GM23248 (cell line): ENCODE measurements at places on chromosomes 2 and 18. TPM values are rescaled to one million over a fixed set of nuclear protein-coding genes. Genes with fewer than 3 reads are reported as not detected.

Gene CHRNG
- total RNA-seq, result not detected in 2 replicates

Gene SLC30A3
- not detected in 2 replicates for total RNA-seq

Gene OSBPL6
- 6.3 and 8.9 TPM in 2 replicates for total RNA-seq

Gene ZNF521
- 12.1 and 17.9 TPM in 2 replicates for total RNA-seq

Gene DAW1
- total RNA-seq, result under 0.01 and 2.1 TPM in 2 replicates

Gene ZSWIM2
- not detected in 2 replicates for total RNA-seq

Gene ATAD2B
- total RNA-seq, result 6.7 and 10.9 TPM in 2 replicates

Gene ST3GAL5
- 21.0 and 27.2 TPM in 2 replicates for total RNA-seq

Gene LMAN1
- total RNA-seq, result 166 and 193 TPM in 2 replicates

Gene MTA3
- total RNA-seq, result 23.4 and 29.7 TPM in 2 replicates

Gene ENOSF1
- 17.5 and 24.3 TPM in 2 replicates for total RNA-seq

Gene SERPINB11
- not detected in 2 replicates for total RNA-seq

Gene SOWAHC
- total RNA-seq, result 43.6 and 46.0 TPM in 2 replicates

Gene KCNJ13
- total RNA-seq, result not detected in 2 replicates

Gene UGT1A4
- total RNA-seq, result not detected in 2 replicates

Gene SIX3
- total RNA-seq, result not detected in 2 replicates

Gene CHRNA1
- not detected in 2 replicates for total RNA-seq

Gene MPHOSPH10
- total RNA-seq, result 18.8 and 18.9 TPM in 2 replicates

Gene TDRD15
- not detected in 2 replicates for total RNA-seq

Gene DSG2
- under 0.01 TPM in 1 of 2 replicates, not detected in the other for total RNA-seq

Gene APOB
- not detected in 2 replicates for total RNA-seq

Gene FOXI3
- not detected in 2 replicates for total RNA-seq

Gene LYG2
- total RNA-seq, result not detected in 2 replicates

Gene NFU1
- 12.4 and 38.5 TPM in 2 replicates for total RNA-seq

Gene NT5C1B
- not detected in 2 replicates for total RNA-seq

Gene PROM2
- total RNA-seq, result 0.22 TPM in 1 of 2 replicates, not detected in the other

Gene CDC42EP3
- 144 and 166 TPM in 2 replicates for total RNA-seq

Gene CCDC141
- not detected in 2 replicates for total RNA-seq

Gene PLGLB2
- total RNA-seq, result 1.4 and 1.5 TPM in 2 replicates

Gene LAMA1
- 5.4 and 6.2 TPM in 2 replicates for total RNA-seq

Gene AGXT
- not detected in 2 replicates for total RNA-seq

Gene TMEM169
- under 0.01 TPM in 1 of 2 replicates, not detected in the other for total RNA-seq

Gene NCKAP5
- 0.65 and 1.5 TPM in 2 replicates for total RNA-seq

Gene FEV
- not detected in 2 replicates for total RNA-seq

Gene OBSL1
- 68.7 and 84.9 TPM in 2 replicates for total RNA-seq

Gene ITGA6
- 45.4 and 47.7 TPM in 2 replicates for total RNA-seq

Gene ARHGAP15
- not detected in 2 replicates for total RNA-seq

Gene TSPYL6
- not detected in 2 replicates for total RNA-seq

Gene SULT1C4
- not detected in 2 replicates for total RNA-seq

Gene EML6
- 0.54 and 0.63 TPM in 2 replicates for total RNA-seq

Gene HIBCH
- total RNA-seq, result 10.4 and 12.0 TPM in 2 replicates

Gene SRD5A2
- not detected in 2 replicates for total RNA-seq

Gene CCL20
- total RNA-seq, result not detected in 2 replicates

Gene MC5R
- total RNA-seq, result not detected in 2 replicates

Gene ST8SIA3
- total RNA-seq, result not detected in 2 replicates

Gene FAM161A
- 0.25 and 0.76 TPM in 2 replicates for total RNA-seq

Gene ACAA2
- total RNA-seq, result 50.3 and 55.6 TPM in 2 replicates
